Astrocyte of the spinal cord (primary cell): ENCODE measurements at places on chromosomes 3 and 15.

DNA sequence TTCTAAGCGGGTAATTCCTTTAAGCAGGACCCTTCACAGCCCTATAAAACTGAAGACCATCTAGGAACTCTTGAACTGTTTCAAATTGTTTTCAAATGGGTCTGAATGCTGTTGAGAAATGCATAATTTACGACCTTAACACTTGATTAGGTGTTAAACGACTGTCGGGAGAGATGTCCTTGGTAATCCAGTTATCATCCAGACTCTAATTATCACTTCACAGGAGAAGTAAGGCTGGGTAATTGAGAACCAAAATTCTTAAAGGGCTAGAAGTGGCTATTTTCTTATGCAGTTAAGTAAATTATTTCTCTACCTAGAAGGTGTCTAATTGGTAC lies 276.7 kb upstream of the TBC1D5 start:
- no peak for DNase-seq

DNA sequence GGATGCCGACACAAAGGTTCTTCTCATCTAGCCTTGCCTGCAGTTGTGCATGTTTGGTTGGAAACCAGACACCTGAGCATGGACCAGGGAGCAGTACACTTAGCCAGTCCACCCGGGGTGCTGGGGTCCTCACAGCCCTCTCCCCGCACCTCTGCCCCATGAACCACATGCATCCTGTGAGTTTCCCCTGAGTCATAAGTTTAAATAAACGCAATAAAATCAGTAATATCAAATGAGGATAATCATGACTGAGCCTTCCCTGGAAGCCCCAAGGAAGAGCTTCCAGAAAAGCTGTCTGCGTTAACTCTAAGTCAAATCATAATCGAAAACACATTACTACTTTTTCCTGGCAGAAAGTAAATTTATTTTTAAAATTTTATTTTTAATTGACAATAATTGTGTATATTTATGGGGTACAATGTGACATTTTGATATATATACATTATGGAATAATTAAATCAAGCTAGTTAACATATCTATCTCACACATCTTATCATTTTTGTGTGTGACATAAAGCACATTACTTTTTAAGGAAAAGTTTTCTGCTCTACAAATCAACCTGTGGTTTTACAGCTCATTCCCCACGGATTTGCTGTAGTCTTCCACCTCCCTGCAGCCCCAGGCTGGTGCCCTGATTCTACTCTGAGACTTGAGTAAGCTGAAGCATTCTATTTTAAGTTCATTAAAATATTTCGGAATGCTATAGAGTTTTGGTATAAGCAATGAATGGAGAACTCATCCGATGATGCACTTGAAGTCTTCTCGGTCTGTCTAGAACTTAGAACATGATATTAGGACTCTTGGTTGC lies 166.0 kb upstream of the EIF1B start:
- no peak for DNase-seq

- no peak for DNase-seq
Measured at GRCh38 chr3:39748002-39748401, 61.4 kb upstream of the MYRIP start.

DNA sequence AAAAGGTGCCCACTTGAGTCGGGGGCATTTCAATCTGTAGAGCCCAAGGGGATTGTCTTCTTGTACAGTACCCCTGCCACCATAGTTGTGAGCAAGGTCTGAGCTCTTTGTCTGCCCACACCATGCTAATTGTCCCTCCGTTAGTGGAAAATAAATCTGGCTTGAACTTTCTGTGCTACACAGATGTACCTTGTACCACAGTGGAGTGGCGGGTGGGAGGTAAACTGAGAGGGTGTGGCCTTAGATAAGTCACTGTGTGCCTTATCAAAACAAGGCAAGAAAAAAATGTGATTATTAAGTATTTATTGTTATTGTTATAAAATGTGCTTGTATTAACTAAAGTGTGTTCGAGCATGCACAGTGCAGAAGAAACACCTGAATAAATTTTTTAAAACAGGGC lies 242.9 kb upstream of the C2CD4B start:
- no peak for DNase-seq

DNA sequence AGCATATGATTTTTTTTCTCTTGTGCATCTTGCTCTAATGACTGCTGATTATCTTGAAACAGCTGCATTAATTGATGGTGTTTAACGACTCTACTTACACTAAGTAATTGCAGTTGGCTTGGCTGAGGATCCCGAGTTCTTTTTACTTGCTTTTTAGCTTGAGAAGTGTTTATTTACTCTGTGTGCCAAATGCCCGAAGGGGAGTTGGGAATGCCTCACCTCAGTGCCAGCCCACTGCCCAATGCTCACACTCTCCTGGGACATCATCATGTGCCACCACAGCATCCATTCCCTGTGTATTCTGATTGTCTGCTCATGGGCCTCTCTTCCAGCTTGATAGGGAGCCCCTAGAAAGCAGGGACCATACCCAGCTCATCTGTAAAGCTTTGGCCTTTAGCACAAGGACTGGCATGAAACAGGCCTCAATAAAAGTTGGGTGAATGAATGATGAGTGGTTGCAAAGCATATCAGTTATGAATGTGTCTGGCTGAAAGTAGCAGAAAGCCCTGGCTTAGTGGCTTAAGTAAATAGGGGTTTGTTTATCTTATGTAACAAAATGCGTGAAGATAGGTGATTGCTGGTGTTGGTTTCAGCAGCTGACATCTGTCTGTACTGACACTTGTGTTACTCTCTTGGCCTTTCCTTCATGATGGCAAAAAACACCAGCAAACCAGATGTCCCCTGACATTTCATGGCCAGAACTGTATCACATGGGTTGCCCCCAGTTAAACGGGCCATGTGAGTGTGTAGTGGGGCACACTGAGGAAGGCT lies 8.1 kb downstream of the PXYLP1 start:
- DNase-seq: no peak

GRCh38 chr3:78974181-78974790 lies 793.5 kb downstream of the ROBO1 start:
- peak; percentile 69 for DNase-seq

DNA sequence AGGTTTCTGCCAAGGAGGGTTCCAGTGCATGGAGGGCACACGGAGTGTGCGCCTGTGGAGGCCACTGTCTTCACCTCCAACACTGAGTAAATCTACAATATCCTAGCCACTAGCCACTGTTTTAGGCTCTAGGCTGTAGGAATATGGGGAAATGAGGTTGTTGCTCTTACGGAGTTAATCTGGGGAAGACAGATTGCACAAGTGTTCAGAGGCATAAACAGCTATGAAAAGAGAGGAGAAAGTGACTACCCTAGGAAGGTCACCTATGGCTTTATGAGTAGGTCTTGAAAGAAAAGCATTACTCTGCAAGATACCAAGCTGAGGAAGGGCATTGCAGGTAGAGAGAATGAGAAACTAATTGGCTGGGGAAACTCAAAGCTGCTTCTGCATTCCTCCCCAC lies 85.7 kb downstream of the CYP19A1 start:
- no peak for DNase-seq

- DNase-seq: no peak
Measured at GRCh38 chr3:10852066-10852808, 36.2 kb downstream of the SLC6A11 start.

DNA sequence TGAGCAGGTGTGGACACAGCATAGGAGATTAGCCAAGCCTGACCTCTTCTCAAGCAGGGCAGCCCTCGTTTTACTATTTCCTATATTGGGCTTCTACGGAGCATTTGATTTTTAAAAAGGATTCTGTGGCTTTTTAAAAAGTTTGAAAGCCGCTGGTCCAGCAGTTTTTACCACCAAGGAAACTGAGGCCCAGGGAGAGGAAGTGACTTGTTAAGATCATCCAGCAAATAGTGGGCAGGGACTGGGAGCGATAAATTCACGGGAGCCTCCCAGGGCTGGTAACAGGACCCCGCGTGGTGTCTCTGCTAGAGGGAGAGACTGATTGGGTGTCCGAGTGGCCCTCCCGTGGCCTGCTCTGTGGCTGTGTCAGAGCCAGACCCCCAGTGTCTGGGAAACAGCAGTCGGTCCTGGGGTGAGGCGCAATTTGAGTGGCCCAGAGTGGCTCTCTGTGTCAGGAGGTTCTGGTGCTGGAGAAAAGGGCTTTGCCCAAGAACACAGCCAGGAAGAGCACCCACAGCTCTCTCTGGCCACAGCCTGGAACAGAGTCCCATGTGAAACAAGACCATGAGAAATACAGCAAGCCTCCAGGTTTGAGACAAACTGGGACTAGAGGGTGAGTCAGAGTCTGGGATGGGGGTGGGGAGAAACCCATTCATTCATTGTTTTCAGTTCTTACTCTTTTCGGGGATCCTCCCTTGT lies 4.2 kb downstream of the FURIN start:
- DNase-seq: peak; percentile 84

GRCh38 chr3:66211779-66212178 lies 9.0 kb upstream of the SLC25A26 start:
- DNase-seq: no peak

- DNase-seq: no peak
Measured at GRCh38 chr3:23244324-23245041, 41.4 kb downstream of the UBE2E2 start.

GRCh38 chr3:25257026-25257425 lies 171.0 kb upstream of the RARB start:
- DNase-seq: peak; percentile 83

DNA sequence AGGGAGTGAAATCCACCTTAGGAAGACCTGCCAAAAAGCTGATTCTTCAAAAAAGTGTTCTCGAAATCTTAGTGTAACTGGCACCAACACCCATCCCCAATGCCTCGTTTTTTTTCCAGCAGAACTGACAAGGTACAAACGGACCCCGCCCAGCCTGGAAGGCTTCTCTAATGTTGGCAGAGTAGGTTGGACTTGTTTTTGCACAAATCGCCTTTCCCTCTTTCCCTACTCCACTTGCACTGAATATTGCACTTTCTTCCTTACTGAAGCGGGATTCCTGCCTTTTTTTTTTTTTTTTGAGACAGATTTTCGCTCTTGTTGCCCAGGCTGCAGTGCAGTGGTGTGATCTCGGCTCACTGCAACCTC lies 544 bp upstream of the TIMMDC1 start:
- DNase-seq: peak; percentile 29

DNA sequence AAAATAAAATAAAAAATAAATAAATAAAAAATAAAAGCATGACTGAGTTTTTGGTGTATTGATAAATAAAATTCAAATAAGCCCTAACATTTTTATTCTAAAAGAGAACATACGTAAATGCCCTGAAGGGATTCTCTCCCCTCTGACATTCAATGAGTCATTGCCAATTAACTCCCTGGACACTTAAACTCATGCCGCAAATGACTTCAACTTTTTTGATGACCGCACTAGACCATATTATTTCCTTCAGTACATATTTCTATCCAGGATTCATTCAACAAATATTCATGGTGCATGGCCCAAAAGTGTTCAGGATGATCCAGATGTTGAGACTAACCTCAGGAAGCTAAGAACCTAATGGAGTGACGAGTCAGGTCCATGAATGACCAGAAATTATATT lies 195.9 kb upstream of the LRRN1 start:
- no peak for DNase-seq

DNA sequence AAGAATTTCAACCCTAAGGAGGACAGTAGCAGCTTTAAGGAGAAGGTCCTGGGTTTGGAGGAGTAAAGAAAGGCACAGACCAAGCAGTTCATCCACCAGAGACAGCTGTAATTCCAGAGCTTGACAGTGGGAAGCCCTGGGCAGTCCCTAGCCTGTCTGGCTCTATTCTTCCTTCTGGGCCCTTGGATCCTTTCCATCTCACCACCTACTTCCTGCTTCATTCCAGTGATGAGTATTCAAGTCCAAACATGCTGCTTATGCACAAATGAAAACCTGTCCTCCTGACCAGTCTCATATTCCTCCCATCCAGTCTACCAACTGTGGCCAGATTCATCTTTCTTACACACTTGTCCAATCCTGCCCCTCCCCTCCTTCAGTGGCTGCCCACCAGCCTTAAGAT lies 171.4 kb downstream of the CNTN3 start:
- no peak for DNase-seq

DNA sequence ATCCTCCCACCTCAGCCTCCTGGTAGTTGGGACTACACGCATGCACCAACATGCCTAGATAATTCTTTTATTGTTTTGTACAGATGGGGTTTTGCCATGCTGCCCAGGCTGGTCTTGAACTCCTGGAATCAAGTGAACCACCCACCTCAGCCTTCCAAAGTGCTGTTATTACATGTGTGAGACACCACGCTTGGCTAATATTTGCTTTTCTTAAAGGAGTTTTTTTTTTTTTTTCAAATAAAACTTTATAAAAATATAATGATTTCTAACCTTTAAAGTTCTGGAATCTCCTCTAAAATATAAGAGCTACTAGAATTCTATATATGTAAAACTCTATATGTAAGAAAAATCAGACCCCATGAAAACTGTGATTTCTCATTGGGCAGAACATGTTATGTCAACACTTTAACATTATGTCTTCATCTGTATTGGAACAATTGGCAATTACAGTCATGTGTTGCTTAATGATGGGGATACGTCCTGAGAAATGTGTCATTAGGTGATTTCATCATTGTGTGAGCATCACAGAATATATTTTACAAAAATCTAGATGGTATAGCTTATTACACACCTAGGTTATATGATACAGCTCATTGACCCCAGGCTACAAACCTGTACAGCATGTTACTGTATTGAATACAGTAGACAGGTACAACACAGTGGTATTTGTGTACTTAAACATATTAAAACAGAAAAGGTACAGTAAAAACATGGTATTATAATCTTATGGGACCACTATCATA lies 377.0 kb downstream of the PLCL2 start:
- DNase-seq: no peak

DNA sequence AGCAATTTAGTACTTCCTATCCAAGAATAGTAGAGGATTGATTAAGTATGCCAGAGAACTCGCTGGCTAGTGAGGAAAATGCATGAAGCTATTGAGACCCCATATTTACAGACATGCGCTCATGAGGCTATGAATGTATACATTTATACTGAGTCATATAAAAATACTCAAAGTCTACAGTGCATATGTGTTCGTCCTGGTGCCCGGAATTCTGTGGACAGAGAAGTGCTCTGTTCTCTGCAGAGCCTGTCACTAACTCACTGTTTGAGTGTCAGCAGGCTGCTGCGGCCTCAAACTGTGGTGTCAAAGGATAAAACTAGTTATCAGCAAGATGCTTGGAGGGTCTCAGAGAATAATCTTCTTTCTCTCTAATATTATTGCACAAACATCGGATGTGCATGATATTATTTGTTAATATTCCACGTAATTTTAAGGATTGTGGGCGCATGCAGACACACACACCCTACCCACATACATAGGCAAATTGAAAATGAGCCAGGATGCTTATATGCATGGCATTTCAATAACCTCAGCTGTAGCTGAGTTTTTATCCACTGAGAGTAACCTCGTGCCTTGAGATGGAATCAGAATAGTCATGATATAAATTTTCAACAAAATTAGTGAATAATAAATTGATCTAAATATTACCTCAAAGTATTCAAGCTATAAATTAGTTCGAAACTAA lies 50.0 kb upstream of the TSC22D2 start:
- DNase-seq: no peak

DNA sequence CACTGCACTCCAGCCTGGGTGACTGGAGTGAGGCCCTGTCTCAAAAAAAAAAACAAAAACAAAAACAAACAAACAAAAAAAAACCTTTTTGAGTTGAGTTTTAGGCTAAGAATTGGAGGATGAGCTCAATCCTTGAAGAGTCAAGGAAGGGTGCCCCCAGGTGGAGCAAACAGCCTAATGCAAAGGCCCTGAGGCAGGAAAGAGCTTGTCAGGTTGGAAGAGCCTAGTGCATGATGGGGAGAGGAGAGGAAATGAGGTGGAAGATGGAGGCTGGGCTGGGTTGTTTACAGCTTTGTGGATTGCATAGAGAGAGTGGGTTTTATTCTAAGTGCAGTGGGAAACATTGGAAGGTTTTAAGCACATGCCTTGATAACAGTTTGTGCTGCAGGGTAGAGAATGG lies 2.1 kb upstream of the SNX22 start:
- no peak for DNase-seq
